ENCODE measurements at places on chromosomes 6 and 20.
A peak's percentile ranks its signal among the peaks of the same experiment; 100 is the strongest.

DNA sequence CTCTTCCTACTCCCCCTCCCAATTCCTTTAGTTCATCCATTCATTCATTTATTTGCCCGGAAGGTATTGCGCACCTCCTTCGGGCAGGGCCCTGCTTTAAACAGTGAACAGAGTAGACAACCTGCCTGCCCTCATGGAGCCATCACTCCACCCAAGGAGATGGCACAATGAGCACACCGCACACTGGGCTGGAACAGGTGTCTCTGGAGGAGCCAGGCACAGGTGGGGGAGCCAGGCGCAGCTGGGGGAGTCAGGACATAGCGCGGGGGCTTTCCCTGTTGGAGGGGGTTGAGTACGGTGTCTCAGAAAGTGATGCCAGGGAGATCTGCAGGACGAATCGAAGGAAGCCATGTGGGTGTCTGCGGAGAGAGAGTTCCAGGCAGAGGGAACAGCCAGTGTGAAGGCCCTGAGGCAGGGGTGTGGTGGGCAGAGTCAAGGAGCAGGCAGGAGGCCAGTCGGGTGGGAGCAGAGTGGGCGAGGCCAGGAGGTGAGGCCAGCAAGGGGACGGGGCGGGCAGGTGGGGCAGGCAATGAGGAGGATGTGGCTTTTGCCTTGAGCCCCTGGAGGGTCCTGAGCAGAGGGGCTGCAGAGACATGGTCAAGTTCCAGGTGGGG lies 46.4 kb downstream of the SNAI1 start:
- DNase-seq = no peak

DNA sequence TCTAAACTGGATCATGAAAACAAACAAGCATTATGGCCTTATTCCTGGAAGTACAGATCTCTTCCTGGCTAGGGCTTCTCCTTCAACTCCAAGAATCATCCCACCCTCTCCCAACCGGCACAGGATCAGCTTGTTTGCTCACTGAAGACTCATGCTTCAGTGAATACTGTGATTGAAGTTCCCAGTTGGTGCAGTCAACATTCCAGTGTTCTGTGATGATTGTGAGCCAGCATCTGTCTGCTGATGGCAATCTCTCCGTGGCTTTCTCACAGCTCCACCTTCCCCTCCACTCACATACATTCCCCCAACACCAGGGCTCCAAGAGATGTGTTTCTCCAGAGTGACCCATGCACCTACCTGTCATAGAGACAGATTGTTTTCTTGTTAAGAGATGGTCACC lies 421.3 kb upstream of the BTBD3 start:
- DNase-seq = no peak

DNA sequence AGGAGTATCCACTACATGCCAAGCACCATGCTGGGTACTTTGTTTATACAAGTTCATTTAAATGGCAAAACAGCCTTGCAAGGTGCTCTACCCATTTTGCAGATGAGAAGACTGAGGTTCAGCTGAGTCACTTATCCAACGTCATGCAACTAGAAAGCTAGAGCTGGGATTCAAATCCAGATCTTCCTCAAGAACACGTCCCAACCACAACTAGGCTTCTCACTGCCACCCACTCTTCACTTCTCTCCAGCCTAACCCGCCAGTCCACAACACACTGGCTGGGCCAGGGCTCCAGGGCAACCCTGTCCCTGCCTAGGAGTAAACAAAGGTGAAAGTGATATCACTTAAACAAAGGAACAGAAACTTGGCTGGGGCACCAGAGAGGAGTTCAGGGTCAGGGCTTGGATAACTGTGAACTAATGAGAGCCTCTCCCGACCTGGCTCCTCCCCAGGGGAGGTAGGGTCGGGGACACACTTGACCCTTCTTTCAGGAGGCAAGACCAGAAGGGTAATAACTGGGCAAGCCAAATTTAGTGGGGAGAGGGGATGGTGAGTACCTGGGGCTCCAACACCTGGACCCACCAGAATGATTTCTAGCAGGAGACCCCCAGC lies 7.9 kb downstream of the SDC4 start:
- DNase-seq = no peak

GRCh38 chr6:22613051-22613450 lies 43.7 kb downstream of the HDGFL1 start:
- DNase-seq = no peak

DNA sequence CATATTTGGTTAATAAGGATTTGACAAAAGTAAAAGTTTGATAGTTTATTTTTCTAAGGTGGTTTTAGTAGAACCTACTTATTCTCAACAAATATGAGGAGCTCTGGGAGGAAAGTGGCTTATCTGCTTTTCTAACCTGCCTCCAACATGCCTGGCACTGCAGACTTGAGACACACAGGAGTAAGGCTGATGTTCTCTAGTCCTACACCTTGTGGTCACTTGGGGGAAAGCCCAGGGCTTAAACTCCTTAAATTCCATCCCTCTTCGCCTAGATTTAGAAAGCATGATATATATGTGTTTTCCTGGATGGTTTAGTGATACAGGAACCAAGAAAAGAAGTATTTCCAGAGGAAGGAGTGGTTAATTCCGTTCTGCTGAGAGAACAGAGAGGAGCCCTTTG lies 39.9 kb upstream of the SAMD5 start:
- DNase-seq = no peak

DNA sequence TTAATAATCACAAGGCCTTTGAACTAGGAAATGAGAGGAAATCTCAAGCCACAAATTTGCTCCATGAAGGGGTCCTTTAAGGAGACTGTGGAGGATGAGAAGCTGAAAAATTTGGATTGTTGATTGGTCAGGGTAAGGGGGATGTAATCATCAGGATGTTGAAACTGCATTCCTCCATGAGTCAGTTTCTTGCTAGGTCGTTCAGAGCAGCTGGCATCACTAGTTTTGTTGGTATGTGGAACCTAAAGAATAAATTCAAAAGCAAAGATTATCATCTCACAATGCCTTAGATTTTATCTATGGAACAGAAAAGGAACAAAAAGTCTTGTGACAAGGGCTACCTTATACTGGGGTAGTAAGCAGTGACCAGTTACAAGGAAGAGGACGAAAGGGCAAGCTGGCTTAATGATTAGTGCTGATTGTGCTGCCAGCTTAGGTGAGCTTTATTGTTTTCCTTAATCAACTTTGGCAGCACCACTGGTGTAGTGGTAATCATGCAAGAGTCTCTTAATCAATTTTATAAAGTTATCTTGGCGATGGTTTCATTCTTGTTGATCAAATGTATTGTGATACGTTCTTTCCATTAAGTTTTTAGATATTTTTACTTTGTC lies 36.6 kb downstream of the CRISP2 start:
- DNase-seq = no peak

DNA sequence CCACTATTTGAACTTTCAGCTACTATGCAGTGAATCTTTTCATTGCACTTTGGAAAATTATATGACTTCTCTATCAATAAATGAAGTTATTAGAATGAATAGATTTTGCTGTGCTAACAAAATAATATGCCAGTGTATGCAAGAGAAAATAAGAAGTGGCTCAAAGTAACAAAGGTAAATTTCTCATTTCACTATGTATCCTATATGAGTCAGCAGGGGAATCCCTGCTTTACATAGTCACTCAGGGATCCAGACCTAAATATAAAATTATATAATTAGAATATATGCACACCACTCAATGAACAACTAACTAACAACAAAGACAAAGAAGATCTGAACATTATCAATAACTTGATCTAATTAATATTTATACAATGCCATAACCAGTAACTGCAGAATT lies 390.8 kb upstream of the IRAK1BP1 start:
- DNase-seq = no peak

DNA sequence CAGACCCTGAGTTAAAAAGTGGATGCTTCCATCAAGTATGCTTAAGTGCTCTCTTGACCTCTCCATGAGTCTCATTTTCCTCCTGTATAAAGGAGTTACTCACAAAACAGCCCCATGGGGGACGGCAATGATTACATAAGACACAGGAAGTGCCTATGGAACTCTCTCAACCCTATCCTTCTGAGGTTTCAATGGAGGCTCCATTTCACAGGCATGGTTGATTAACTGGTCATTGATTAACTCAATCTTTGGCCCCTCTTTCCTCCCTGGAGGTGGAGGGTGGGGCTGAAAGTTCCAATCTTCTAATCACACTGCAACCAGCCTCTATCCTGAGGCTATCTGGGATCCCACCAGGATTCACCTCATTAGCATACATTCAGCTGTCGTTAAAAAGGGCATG lies 29.3 kb downstream of the CST8 start:
- DNase-seq = no peak

DNA sequence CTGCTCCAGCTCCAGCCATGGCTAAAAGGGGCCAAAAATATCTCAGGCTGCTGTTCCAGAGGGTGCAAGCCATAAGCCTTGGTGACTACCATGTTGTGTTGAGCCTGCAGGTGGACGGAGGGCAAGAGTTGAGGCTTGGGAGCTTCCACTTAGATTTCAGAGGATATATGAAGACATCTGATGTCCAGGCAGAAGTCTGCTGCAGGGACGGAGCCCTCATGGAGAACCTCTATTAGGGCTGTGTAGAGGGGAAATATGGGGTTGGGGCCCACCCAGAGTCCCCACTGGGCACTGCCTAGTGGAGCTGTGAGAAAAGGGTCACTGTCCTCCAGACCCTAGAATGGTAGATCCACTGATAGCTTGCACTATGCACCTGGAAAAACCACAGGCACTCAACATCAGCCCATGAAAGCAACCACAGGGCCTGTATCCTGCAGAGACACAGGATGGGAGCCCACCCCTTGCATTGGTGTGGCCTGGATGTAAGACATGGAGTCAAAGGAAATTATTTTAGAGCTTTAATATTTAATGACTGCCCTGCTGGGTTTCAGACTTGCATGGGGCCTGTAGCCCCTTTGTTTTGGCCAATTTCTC lies 70.5 kb downstream of the NINL start:
- no peak for DNase-seq

DNA sequence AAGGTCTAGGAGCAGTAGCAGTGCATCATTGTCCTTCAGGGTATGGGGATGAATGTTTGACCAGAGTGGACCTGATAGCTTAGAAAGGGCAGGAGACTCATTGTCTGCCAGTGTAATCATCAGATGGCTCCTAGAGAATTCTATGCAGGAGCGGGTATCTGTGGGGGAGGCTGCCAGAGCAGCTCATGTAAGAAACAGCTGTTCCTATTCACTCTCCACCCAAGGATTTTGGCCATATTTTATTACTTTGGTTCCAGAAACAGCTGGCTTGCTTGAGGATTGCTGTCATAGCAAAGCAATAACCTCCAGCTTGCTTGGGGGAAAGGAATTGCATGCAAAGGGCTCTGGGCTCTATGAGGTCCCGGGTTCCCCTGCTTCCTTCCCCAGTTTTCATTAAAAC lies 44.1 kb downstream of the RALY start:
- peak; percentile 13 for DNase-seq

GRCh38 chr20:36343641-36344040 lies 37.5 kb downstream of the DLGAP4 start:
- DNase-seq = no peak

DNA sequence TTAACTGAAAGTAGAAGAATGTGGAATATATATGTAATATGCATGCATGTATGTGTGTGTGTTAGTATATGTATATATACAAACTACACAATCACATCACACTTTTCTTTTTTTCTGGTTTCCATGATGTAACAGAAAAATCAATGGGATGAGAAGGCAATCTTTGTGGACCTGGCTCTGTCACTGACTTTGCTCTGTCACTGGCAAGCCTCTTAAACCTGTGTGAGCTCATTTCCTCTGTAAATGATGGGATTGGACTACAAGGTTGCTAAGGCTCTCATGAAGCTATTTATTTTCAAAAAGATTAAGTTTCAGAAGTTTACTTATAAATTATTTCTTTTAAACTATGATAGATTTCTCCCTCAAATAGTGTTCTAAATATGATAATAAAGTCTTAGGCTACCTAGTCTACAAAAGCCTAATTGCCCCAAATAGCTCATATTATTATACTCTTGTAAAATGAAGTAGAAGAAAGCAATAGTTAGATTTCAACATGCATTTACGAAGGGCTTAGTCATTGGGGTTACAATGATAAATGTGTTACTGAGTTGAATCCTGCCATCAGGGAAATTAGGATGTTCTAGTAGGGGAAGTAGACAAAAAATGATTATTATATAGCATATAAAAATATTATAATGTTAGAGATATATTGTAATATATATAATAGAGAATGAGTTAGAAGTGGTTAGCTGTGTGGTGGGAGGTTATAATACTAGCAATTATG lies 129.3 kb downstream of the AFG1L start:
- no peak for DNase-seq

- peak; percentile 51 for DNase-seq
These were observed 709 bp downstream of the SCAND1 start for GRCh38 chr20:35953387-35954199.

DNA sequence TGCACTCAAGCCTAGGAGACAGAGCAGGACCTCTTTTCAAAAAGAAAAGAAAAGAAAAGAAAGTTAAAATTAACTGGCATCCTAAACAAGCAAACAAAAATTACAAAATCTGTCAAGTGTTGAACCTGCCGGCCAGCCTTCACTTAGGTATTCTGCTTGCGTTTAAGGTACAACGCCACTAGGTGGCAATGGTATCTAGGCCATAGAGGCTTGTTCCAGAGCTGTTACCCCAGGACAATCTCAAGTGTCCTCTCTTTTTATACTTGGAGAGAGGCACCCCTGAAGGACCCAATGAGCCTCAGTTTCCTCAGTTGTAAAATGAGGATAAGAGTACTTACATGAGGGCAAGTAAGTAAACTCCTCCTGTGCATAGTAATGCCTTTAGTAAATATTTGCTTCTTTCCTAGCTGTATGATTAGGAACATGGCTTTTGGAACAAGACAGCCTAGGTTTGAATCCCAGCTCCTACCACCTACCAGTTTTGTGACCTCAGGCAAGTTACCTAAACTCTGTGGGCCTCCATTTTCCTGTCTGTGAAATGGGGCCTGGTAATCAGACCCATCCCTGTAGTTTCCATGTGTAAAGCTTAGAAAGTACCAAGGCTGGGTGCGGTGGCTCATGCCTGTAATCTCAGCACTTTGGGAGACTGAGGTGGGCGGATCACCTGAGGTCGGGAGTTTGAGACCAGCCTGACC lies 5.8 kb upstream of the PACSIN1 start:
- DNase-seq = peak; percentile 33

- DNase-seq = no peak
These were observed 165.7 kb upstream of the PTPRK start for GRCh38 chr6:128686084-128686483.

GRCh38 chr20:64106435-64106961 lies 867 bp downstream of the NPBWR2 start:
- no peak for DNase-seq

GRCh38 chr6:40386200-40386599 lies 201.0 kb downstream of the LRFN2 start:
- DNase-seq = no peak

GRCh38 chr6:166624275-166624674 lies 2.8 kb downstream of the RPS6KA2 start:
- no peak for DNase-seq

- DNase-seq = no peak
These were observed 21.3 kb downstream of the RNF217 start for GRCh38 chr6:124983383-124984083.

- no peak for DNase-seq
These were observed 166.1 kb upstream of the OPRM1 start for GRCh38 chr6:153872946-153873345.

Measured in dorsolateral prefrontal cortex (tissue), 122 donors.